CD4-positive, alpha-beta T cell treated with Interleukin-4 for 4 hours (primary cell): ENCODE measurements at places on chromosomes 16 and 17.

DNA sequence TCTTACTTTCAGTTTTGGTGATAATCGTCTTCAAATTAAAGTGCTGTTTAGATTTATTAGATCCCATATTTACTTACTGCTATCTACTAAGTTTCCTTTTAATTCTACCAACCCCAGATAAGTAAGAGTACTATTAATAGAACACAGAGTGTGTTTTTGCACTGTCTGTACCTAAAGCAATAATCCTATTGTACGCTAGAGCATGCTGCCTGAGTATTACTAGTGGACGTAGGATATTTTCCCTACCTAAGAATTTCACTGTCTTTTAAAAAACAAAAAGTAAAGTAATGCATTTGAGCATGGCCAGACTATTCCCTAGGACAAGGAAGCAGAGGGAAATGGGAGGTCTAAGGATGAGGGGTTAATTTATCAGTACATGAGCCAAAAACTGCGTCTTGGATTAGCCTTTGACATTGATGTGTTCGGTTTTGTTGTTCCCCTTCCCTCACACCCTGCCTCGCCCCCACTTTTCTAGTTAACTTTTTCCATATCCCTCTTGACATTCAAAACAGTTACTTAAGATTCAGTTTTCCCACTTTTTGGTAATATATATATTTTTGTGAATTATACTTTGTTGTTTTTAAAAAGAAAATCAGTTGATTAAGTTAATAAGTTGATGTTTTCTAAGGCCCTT is 56.8 kb downstream of the HLF start:
- no peak for DNase-seq

GRCh38 chr17:48070195-48070594 is 22.0 kb downstream of the NFE2L1 start:
- DNase-seq: no peak

GRCh38 chr17:30819971-30820705 is 4.4 kb downstream of the CRLF3 start:
- DNase-seq: no peak

DNA sequence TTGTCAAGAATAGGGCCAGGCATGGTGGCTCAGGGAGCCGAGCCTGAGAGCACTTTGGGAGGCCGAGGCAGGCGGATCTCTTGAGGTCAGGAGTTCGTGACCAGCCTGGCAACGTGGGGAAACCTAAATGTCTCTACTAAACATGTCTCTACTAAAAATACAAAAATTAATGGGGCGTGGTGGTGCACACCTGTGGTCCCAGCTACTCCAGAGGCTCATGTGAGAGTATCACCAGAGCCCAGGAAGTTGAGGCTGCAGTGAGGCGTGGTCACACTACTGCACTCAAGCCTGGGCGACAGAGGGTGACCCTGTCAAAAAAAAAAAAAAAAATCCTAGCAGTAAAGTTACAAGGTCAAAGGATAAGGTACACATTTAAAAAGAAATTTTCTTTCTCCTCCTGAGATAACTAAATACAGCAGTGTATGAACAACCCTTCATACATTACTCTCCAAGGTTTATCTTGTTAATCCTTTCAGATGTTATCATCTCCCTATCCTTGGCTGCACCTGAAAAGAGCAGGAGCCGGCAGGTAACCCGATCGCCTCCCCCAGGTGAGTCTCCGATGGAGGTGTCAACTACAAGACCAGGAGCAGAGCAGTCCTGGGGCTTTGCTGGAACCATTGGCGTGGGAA is 122.3 kb downstream of the GOSR1 start:
- no peak for DNase-seq

- DNase-seq: no peak
Measured at GRCh38 chr16:89341697-89342694, 124.5 kb downstream of the ZNF778 start.

GRCh38 chr17:82097919-82098168 is 192 bp downstream of the FASN start:
- no peak for DNase-seq

- no peak for DNase-seq
Measured at GRCh38 chr16:86994651-86995171, 322.5 kb downstream of the C16orf95 start.

- no peak for DNase-seq
Measured at GRCh38 chr17:77042476-77043231, 98.1 kb upstream of the SEC14L1 start.
